ENCODE measurements at places on chromosomes 2 and 18. TPM values are rescaled to one million over a fixed set of nuclear protein-coding genes. Genes with fewer than 3 reads are reported as not detected.

The ITGA4 gene
- 5.6 TPM for total RNA-seq

GRCh38 chr2:39867268-39867667 lies 88.2 kb upstream of the THUMPD2 start:
- no peak for DNase-seq

DNA sequence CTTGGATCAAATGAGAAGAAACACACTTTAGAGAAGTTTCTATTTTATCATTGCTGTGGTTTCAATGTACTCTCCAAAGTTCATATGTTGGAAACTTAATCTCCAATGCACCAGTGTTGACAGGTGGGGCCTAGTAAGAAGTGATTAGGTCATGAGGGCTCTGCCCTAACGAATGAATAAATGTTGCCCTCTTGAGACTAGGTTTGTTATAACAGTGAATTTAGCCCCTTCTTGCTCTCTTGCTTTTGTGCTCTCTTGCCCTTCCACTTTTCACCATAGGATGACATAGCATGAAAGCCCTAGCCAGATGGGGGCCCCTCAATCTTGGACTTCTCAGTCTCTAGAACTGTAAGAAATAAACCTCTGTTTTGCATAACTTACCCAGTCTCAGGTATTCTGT lies 664.8 kb downstream of the DCC start:
- DNase-seq = no peak

DNA sequence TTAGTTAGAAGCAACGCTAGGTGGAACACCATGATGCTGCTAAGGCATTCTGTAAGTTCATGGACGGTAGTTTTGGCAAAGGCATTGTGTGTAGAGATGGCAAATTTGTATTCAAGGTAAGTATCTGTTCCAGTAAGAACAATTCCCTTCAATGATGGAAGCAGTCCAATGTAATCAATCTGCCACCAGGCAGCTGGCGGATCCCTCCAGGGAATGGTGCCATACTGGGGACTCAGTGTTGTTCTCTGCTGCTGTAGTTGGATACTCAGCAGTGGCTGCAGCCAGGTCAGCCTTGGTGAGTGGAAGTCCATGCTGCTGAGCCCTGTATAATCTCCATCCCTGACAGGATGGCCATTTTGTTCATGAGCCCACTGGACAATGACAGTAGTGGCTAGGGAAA lies 62.8 kb downstream of the ARL6IP6 start:
- no peak for DNase-seq

DNA sequence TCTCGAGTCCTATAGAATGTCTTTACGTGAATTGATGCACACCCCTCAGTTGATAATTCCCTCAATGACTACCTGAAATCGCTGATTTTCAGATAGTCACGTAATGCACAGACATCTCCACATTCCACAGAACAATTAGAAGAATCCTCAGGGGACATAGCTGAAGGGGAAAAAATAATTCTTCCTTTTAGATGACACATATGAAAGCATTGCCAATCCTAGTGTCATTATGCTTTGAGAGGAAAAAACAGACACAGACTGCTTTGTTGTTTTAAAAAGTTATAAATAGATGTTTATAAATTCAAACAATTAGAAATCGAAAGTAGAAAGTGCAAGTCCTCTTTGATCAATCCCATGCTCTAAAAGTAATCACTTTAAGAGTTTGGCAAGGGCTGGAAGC lies 100.6 kb upstream of the FN1 start:
- DNase-seq = no peak

- peak; percentile 39 for DNase-seq
Observed at GRCh38 chr2:235639428-235639773, 145.6 kb downstream of the AGAP1 start.

DNA sequence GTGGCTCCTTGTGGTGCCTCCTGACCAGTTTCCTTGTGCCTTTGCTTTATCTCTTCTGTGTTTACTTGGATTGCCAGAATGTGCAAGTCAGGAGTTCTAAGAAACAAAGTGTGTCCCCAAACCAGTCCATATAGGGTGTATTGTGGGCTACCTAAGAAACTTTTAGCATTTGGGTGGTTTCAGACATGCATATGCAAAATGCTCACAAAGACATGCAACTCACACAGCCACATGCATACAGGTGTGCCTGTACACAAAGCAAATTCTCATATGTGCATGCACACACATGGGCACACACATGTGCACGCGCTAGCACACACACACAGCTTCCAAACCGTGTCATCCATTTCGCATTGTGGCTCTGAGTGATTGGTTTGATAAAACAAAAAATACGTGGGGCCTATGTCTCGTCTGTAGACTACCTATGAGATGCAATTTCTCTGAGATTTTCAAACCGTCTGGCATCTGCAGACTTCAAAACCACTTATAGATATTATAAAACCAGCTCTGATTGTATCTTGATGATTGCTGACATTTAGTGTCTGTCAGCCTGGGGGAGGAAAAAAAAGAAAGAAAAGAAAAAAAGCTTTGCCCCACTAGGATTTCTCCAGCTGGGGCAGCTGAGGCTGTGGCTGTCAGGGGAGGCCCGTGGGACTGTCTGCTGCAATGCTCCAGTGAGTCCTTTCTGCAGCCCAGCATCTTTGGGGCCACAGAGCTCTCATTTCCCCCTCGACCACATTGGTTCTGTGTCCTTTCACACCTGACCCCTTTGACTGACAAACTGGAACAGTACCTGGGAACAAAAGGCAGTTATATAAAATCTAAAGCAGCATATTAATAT lies 556.1 kb downstream of the CMPK2 start:
- DNase-seq = no peak

- no peak for DNase-seq
Observed at GRCh38 chr18:5476961-5477800, 66.6 kb downstream of the EPB41L3 start.

The ST3GAL5 gene
- total RNA-seq = 41.7 TPM

- DNase-seq = no peak
Observed at GRCh38 chr2:240106765-240107476, 29.2 kb downstream of the COPS9 start.

GRCh38 chr2:134119117-134119712 lies 134.7 kb upstream of the MGAT5 start:
- DNase-seq = no peak

GRCh38 chr2:45361666-45362065 lies 249.4 kb downstream of the SRBD1 start:
- DNase-seq = no peak

DNA sequence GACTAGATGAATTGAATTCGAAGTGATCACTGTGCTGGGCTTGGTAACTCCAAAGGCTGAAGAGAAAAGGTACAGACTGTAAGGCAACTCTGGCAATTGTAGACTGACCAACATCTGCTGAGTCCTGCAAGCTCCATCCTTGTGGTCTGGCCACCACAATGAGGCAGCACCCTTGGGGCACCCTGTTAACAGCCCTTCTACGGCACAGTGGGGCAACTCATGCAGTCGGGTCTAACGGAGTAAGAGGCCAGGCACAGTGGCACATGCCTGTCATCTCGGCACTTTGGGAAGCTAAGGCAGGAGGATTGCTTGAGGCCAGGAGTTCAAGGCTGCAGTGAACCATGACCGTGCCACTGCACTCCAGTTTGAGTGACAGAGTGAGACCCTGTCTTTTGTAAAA lies 126.8 kb downstream of the ZAP70 start:
- DNase-seq = no peak

- no peak for DNase-seq
Observed at GRCh38 chr2:149585166-149585885, 2.2 kb downstream of the MMADHC start.

The SLC35F5 gene
- total RNA-seq = 87.0 TPM

The ABCG8 gene
- not detected for total RNA-seq

The PARD6G gene
- 4.5 TPM for total RNA-seq

The DTNA gene
- total RNA-seq = 60.5 TPM

- no peak for DNase-seq
Observed at GRCh38 chr2:48755473-48755872, at the start of gene LHCGR. Gene LHCGR (minus strand): TSS chr2:48755724. CDS start chr2:48755671, 53 bp downstream.

GRCh38 chr2:26874514-26874913 lies 26.6 kb downstream of the DPYSL5 start:
- no peak for DNase-seq

GRCh38 chr2:111930875-111931274 lies 32.5 kb downstream of the MERTK start:
- no peak for DNase-seq

GRCh38 chr2:74379851-74380789 lies at the start of gene DCTN1:
Gene DCTN1 (minus strand): TSS chr2:74380311. CDS start chr2:74380037, 274 bp downstream.
- DNase-seq = no peak

GRCh38 chr2:9641641-9642040 lies 10.8 kb upstream of the YWHAQ start:
- DNase-seq = no peak

GRCh38 chr2:71453404-71454220 lies at the start of gene DYSF:
Gene DYSF (plus strand): TSS chr2:71453561.
- DNase-seq = no peak

DNA sequence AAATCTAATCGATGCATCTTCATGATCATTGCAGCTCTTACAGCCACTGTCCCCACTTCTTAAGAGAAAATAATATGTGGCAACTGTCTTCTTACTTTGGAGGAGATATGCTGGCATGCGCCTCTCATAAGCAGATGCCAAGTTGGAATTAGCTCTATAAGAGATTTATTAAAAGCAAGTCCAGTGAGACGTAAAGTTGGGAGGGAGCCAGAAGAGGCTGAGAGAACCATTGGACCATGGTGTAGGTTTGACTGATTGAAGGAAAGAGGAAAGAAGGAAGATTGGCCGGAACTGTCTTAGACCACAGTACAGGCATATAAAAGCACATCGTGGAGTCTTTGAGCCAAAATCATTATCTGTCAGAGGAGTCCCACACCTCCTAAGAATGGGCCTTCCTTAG lies 265.7 kb upstream of the ZC3H15 start:
- no peak for DNase-seq

GRCh38 chr2:128178149-128178649 lies 87.2 kb downstream of the UGGT1 start:
- no peak for DNase-seq

DNA sequence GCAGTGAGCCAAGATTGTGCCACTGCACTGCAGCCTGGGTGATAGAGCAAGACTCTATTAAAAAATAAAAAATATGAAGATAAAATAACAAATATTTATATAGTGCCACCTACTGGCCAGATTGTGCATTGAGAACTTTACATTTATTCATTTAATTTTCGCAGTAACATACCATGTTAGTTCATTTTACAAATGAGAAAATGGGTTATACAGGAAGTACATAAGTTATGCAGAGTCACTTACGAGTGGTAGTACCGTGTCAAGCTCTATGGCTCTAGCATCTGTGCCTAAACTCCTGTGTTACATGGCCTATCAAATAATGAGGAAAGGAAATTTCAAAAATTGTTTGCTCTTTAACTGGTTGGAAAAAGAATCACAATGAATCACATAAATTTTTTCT lies 27.9 kb downstream of the RIF1 start:
- no peak for DNase-seq

DNA sequence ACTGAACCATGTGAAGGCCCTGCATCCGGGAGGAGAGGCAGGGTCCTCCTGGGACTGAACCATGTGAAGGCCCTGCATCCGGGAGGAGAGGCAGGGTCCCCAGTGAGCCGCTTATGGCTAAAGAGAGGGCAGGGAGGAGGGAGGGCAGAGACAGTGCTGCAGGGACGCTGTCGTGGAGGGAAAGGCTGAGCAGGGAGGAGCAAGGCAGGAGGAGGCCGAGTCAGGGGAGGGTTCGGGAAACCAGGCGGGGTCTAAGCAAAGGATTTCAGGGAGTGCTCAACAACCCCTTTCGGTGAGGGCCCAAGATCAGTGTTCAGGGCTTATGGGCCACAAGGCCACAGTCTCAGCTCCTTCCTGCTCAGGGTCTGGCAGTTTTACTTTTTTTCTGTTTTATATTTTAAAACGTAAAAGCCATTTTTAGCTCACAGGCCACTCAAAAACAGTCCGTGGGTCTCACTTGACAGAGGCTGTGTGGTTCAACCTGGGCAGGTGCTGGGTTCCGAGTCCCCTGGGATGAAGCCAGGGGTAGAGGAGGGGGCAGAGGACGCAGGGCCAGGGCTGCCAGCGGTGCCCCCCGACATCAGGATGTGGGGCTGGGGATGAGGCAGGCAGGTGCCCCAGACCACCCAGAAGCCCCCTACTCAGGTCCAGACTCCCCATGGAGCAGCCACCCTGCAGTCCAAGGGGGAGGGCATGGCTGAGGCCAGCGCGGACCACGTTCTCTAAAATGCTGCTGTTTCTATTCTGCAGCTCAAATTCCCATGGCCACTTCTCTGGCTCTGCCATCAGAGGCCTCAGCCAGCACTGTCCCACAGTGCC lies 5.2 kb downstream of the TMEM18 start:
- no peak for DNase-seq

DNA sequence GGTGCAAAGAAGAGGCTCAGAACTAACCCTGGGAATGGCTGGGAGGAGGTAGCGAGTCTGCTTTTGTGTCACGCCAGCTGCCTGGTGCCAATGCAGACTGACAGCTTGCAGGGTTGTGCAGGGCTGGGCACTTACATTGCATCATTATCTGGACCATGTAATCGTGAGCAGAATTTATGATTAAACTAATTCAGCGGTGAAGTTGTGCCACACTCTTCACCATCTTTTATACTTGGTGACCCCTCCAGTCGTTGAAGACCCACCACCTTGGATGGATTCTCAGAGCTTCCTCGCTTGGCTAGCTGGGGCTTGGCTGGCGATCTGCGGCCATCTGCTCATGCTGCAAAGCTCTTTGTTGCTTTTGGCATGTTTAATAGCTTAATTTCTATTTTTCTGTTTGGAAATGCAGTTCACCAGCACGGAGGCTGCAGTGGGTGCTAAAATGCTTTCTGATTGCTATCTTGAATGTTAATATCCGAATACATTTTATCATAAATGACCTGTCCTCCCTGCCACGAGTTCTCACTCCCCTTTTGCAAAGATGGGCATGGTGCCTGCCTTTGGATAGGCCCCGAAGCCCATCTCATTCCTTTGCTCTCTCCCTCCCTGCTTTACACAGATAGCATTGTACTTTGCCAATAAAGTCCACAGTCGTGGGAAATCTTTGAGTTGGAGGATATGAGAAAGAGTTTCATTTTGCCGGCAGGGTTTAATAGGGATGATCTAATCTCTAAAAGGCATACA lies 188.2 kb downstream of the PRKCE start:
- DNase-seq = no peak

- DNase-seq = no peak
Observed at GRCh38 chr2:215920244-215921100, 92.9 kb downstream of the MREG start.
